Effector CD4-positive, alpha-beta T cell (primary cell): ENCODE measurements at places on chromosomes 16 and 17.

- no peak for DNase-seq
These were observed 18.1 kb downstream of the SPATA32 start for GRCh38 chr17:45243750-45244149.

- no peak for DNase-seq
These were observed 6.0 kb downstream of the POLR2A start for GRCh38 chr17:7490144-7490543.

DNA sequence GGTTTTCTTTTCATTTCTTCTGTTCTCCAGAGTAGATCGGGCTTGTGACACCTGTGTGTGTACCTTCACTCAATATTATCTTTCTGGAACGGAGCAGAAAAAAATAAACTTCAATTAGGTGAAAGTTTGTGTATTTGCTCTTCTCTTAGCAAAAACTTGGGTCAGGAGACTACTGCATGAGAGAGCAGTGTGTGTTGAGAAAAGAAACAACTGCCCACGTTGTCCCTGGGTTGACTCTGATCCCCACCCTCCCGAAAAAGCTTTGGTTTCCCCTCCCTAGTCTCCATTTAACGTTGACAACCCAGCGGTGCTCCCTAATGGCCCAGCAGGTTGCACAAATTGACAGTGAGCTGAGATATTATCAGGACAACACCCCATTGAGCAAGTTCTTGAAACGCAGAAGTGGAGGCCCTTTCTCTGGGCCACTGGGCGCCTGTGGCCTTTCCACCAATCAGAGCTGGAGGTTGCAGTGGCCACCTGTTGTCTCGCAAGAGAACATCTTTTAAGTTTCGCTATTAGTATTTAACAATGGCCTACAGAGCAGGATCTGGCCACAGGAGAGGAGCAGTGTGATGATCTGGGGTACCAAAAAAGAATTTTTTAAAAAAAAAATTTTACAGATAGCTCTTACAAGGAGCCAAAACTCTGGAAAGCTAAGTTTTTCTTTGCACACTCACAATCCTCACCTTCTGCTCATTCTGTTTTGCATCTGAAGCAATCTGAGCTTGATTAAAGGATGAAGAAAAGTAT is 1.5 kb upstream of the TOX3 start:
- no peak for DNase-seq

GRCh38 chr16:27225536-27226360 is 22.4 kb downstream of the KDM8 start:
- no peak for DNase-seq

DNA sequence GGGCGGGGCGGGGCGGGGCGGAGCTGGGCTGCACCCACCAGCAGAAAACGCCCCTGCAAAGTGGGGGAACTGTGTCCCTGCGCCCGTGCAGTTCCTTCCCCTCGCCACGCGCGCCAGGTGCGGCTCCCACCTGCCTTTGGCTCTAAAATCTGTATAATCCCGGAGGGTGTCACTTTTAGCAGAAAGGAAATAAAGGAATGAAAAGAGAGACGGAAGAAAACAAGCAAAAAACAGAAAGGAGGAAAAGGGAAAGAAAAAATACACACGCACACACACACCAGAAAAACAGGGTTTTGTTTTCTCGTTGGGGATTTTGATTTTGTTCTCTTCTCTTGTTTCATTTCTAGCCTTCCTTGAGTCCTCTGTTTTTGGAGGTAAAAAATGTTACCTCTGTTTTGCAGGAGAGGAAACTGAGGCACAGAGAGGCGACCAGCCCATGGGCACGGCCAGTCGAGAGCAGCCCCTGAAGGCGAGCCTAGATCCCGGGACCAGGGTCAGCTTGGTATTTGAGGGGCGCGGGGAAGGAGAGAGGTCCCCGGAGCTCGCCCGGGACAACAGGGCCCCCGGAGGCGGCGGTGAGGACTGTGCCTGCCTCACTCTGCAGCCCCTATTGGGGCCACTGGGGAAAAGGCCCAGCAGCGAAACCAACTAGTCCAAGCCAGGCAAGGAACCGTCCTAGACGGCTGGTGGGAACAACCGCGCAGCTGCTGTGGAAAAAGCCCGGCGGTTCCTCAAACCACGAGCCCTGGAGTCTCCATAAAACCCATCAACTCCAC is 594 bp upstream of the CARHSP1 start:
- DNase-seq = no peak

DNA sequence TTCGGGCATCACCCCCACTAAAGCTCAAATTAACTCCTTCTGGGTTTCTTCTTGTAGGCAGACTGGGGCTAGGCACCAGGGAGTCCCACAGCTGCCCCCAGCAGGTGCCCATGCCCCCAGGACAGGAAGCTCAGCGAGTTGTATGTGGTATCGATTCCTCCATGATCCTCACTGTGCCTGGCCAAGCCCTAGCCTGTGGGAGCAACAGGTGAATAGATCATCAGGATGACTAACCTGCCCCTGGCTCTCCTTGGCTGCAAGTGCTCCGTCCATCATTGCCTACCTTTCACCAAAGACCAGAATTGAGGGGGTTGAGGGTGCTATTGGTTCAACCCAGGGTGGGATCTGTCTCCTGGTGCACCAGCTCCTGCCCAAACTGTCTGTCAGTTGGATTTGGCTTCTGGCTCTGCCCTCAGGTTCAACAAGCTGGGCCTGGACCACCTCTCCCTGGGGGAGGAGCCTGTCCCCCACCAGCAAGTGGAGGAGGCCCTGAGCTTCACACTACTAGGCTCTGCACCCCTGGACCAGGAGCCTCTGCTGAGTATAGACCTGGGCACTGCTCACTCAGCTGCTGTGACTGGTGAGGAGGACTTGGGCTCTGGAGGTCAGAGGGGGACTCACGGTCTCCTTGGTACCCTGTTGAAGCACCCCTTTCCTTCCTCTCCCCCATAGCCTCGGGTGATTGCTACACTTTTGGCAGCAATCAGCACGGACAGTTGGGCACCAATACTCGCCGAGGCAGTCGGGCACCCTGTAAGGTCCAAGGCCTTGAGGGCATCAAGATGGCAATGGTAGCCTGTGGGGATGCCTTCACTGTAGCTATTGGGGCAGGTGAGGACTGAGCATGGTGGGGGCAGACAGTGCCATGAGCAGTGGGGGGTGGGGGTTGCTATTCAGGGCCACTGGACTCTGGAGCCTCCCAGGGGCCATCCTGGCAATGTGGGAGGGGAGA is 3.1 kb upstream of the TRAF4 start:
- DNase-seq = no peak

DNA sequence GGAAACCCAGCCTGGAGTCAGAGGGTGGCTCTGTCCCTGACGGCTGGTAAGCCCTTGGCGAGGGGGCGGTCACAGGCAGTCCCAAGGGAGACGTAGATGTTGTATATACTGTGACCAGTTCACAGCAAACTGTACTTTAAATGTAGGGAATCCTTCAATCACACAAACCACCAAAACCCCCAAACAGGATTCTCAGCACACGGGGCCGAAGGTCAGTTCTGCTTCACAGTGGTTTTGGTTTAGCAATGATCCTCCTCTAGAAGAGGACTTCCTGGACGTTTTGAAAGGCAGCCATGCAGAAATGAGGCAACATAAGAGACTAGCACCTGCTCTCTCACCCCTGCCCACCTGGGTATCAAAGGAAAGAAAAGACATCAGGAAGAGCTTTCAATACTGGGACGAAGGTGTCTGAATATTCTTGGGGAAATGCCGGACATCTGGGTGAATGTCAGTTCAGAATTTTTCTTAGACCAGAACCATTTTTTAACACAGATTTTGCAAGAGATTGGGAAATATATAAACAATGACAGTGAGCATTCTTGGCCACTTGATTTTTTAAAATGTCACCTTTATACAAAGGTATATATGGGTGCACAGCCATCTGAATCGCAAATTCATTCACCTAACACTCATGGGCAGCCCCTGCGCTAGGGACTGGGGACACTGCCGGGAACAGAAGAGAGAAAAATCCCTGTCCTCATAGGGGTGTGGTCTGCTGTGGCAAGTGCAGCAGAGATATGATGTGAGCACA is 74.2 kb downstream of the CRISPLD2 start:
- no peak for DNase-seq
